ENCODE measurements at places on chromosomes 16 and 17. TPM values are rescaled to one million over a fixed set of nuclear protein-coding genes. Genes with fewer than 3 reads are reported as not detected.
A peak's percentile ranks its signal among the peaks of the same experiment; 100 is the strongest.

DNA sequence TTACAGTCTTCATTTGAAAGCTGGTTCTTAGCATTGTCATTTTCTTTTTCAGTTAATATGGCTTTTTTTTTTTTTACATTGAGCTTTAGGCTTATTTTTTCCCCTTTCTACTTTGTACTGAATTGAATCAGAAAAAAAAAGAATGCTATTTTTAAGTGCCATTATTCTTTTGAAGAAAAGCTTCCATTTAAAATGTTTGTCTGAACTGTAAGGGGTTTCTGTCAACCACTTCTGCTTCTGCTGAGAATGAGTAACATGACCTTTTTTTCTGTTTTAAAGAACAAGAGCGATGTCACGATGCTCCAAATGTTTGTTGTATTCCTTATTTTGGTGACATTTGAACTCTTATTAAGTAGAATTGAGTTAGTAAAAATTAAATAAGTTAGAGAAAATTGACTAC is 50.0 kb downstream of the MRTFB start:
- DNase-seq, result no peak

CHD9NB gene
- total RNA-seq, result 1.1 TPM

ZNF18 gene
- total RNA-seq, result 5.3 TPM

- no peak for DNase-seq
Measured at GRCh38 chr16:74846714-74847113, 72.1 kb upstream of the FA2H start.

CCL18 gene
- total RNA-seq, result 0.33 TPM

CMTM2 gene
- total RNA-seq, result not detected

DNA sequence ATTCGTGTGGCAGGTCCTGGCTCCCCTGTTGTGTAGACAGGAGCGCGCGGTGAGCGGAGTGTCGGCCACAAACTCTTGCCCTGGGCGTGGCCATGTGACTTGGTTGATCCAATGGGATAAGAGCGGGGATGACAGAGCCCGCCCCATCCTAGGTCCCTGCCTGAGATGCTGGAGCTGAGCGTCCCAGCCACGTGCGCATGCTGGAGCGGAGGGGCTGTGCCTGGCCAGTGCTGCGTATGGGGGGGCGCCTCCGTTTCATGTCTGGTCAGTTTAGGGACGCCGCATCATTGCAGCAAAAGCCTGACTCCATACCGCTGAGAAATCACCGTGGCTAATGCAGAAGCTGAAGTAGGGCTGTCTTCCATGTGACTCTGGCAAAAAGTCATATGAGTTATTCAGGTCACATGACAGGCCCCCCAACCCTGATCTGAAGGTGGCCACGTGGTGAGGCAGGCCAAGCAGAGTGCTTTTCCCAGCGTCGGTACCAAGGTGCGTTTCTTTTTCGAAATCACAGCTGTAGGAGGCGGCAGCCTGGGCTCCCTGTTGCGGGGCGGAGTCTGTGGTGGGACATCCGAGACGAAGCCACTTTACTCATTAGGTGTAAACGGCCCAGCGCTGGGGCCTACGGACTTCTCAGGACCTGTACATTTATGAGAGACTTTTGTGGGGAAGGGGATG is 22.5 kb downstream of the HSBP1 start:
- no peak for DNase-seq

DNA sequence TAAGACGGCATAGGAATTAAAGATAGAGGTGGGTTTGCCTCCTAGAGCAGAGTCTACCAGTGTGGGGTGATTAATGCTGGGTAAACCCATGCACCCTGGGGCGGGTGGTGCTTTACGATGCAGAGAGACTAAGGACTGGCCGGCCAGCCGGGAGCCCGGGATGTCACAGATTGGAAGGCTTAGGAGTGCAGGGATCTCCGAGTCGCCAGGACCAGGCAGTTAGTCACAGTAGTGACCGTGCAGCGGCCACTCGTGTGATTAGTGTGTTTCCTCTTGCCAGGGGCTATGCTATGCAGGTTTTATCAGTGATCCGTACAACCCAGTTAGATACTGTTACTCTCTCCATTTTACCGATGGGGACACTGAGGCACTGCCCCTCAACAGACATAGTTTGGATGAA is 10.4 kb downstream of the CMIP start:
- no peak for DNase-seq

- DNase-seq, result no peak
Measured at GRCh38 chr16:71853413-71853812, 7.6 kb downstream of the ATXN1L start.

- DNase-seq, result no peak
Measured at GRCh38 chr16:4081047-4081446, 35.2 kb downstream of the ADCY9 start.

KCNAB3 gene
- 1.3 TPM for total RNA-seq

- no peak for DNase-seq
Measured at GRCh38 chr16:86381491-86381890, 128.8 kb upstream of the FOXF1 start.

HS3ST6 gene
- total RNA-seq, result not detected

CCDC154 gene
- total RNA-seq, result 1.4 TPM

- no peak for DNase-seq
Measured at GRCh38 chr17:78182504-78182903, 4.3 kb downstream of the TK1 start.

GRCh38 chr17:45370949-45371413 is 54.2 kb upstream of the MAP3K14 start:
- peak; percentile 11 for DNase-seq

GRCh38 chr16:31225193-31225592 is 8.3 kb upstream of the PYDC1 start:
- no peak for DNase-seq

- no peak for DNase-seq
Measured at GRCh38 chr17:29240477-29240876, 6.2 kb upstream of the CRYBA1 start.

GRCh38 chr17:45784293-45784740 is at the start of gene CRHR1:
TSS of gene CRHR1 (plus strand) at chr17:45784320. CDS start at chr17:45784545, 225 bp downstream.
- no peak for DNase-seq

DNA sequence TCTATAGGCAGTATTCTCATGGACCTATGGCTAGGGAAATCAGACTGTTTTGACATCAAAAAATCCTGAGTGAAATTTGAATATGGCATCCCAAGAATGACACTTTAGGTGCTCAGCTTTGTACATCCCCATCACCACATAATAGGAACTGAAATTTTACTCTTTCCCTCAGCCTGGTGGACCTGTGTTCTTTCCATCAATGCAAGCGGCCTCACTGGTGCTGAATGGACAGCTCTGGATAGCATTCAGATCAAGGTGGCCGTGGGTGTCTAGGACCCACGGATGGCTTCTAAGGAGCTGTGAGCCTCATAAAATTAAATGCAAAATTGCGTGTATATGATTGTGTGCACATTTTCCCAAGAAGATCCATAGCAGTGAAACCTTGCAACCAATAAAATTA is 152.6 kb downstream of the MAP2K6 start:
- DNase-seq, result no peak

- DNase-seq, result no peak
Measured at GRCh38 chr16:30659507-30660423, 1.5 kb downstream of the FBRS start.

KRTAP16-1 gene
- not detected for total RNA-seq

GRCh38 chr17:10806545-10807262 is 2.8 kb upstream of the TMEM238L start:
- DNase-seq, result no peak

AATF gene
- total RNA-seq, result 17.7 TPM

DNA sequence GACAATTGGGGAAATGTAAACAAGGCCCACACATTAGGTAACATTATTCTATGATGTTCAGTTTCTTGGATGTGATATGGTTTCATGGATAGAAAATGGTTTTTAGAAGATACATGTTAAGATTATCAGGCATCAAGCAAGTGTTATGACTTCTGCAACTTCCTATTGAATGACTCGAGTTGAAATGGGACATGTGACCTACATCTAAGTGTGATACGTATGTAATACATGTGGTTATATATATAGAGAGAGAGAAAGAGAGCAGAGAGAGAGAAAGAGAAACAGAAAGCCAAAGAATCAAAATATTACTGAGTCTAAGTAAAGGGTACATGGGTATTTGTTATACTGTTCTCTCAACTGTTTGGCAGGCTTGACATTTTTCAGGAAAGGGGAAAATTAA is 1.7 kb downstream of the TMEM170A start:
- no peak for DNase-seq

GRCh38 chr16:56716761-56717160 is 13.2 kb upstream of the NUP93 start:
- DNase-seq, result no peak

DNA sequence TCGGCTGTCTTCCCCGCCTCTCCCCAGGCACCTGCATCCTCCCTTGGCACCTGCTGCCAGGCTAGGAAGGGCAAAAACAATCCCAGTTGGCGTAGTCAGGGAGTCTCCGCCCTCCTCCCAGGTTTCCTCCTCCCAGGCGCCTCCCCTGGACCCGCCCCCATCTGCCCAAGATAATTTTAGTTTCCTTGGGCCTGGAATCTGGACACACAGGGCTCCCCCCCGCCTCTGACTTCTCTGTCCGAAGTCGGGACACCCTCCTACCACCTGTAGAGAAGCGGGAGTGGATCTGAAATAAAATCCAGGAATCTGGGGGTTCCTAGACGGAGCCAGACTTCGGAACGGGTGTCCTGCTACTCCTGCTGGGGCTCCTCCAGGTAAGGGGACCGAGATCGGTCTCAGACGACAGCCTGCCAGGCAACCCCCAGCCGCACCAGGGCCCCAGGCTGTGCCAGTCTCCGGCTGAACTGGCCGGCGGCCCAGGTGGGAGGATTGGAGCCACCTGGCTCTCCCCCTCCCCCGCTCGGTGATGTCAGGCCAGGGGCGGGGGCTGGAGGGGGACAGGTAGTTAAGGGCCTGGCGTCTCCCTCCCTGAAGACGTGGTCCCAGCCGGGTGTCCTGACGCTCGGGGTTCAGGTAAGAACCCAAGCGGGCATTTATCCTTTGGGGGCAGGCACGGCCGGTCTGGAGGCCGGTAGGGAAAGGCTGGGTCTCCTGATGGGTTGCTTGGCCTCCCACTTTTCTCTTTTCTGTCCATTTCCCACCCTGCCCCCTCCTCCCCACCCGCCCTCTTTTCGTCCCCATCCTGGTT is at the start of gene GRB7:
TSS of gene GRB7 (plus strand) at position 179 of the 808 bp plus-strand sequence. CDS start 4,364 bp downstream, outside the sequence.
- DNase-seq, result peak; percentile 89

BIRC5 gene
- 0.88 TPM for total RNA-seq

DNA sequence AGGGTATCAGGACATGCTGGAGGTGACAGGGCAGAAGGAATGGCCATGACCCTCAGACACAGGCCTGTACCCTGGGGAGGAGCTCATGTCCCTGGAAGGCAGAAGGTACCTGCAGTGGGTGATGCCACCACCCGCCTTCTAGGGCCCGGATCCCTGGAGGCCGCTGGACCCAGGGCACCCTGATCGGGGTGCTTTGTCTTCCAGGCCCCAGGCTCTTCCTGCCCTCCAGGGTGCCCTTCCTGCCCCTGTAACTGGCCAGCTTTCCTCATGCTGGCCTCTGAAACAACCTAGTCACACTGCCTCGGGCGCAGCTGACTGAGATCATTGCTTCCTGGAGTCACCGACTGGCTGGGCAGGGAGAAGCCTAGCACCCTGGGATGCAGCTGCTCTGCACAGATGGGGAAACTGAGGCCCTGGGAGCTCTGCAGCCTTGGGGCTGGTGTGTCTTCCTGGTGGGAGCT is 5.8 kb downstream of the ADCY7 start:
- DNase-seq, result no peak

MLLT6 gene
- 29.5 TPM for total RNA-seq

GRCh38 chr17:61178284-61178683 is 221.4 kb upstream of the TBX2 start:
- no peak for DNase-seq

DNA sequence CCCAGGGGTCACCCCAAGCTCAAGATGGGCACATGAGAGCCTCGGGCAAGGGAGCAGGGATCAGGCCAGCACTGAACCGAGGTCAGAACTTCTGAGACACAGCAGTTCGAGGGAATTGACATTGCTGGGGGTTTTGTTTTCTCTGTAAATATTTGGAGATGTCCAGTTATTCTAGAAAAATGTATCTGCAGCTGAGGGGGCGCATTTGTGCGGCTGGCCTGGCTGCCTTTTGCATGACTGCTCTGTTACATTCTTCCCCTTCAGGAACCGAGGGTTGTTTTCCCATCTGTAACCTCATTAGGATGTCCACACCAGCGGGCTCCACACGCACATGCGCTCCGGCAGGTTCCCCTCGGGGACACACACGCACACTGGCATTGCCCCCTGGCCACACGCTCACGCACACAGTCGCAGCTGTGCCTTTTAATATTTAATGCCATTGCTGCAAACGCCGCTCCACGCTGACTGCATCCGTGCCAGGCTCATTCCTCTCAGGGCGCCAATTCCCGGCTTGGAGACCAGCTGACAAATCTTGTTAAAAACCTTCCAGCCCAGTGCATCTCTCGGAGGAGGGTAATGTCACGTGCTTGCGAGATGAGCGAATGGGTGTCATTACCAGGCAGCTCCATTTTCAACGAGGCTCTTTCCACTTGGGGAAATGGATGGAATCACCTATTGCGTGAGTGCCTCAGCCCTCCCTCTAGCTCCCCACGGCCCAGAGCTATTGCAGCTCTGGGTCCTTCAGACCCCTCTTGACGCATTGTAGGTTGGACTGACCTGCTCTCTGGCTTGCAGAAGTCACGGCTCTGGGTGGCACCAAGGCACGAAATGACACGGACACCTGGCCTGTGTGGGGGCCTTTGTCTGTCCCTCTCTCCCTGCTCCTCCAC is 13.1 kb downstream of the CCR7 start:
- peak; percentile 55 for DNase-seq

GRCh38 chr16:59459806-59460205 is 725.7 kb upstream of the GOT2 start:
- DNase-seq, result no peak

DNA sequence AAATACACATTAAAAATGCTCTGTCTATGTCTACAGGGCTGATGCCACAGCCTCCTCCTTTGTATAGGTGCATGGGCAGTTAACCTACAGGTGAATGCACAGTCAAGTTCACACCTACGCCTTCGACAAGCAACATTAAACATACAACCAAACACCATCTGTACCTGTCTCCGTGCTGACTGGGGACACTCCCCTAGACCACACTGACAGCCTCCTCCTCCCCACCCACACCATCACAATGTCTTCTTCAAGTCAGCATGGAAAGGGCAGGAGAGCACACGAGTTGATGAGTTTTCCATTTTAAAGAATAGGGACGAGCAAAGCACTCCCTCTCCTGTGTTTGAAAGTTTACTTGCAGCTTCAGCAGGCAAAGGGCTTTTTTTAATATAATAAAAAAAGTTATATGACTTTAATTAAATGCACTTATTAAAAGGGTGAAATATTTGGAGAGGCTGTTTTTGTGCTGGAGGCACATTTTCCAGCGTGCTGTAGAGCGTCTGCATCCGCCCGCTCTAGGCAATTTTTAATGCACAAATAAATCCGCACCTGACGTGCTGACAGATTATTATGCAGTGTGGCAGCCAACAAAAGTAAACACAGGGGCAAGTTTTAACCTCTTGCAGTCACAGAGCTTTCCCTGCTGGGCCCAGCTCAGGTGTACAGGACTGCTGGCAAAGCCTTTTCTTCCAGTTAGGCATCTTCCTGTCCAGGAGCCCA is 367.9 kb downstream of the SOX9 start:
- no peak for DNase-seq

SGF29 gene
- 19.3 TPM for total RNA-seq

GRCh38 chr17:57665128-57665527 is 80.0 kb downstream of the CCDC182 start:
- DNase-seq, result no peak

AOC2 gene
- total RNA-seq, result 2.6 TPM

- DNase-seq, result no peak
Measured at GRCh38 chr17:48426019-48426665, 3.9 kb downstream of the SKAP1 start.

KRT39 gene
- total RNA-seq, result not detected

Data from left lobe of liver (tissue), 2 donors.